AG09319 (cell line): ENCODE measurements at places on chromosomes 2 and 18.
A peak's percentile ranks its signal among the peaks of the same experiment; 100 is the strongest.

DNA sequence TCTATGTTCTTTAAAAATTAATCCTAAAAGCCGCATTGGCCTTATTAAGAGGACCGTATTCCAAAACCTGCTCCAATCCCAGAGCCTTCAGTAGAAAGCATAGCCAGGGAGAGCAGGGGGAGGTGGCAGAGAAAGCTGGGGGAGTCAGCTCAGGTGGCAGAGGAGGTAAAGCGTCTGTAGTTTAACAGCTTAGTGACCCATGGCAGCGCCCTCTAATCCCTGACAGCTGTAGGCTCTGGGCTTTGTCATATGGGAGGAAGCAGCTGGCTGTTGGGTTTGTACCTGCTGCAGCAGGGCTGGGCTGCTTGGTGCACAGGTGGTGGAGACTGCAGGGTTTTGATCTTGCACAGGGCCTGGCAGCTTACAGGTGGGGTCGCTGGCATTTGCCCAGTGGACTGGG lies 50.6 kb downstream of the THNSL2 start:
- no peak for DNase-seq

- no peak for DNase-seq
Observed at GRCh38 chr18:10546557-10547300, 20.9 kb downstream of the NAPG start.

DNA sequence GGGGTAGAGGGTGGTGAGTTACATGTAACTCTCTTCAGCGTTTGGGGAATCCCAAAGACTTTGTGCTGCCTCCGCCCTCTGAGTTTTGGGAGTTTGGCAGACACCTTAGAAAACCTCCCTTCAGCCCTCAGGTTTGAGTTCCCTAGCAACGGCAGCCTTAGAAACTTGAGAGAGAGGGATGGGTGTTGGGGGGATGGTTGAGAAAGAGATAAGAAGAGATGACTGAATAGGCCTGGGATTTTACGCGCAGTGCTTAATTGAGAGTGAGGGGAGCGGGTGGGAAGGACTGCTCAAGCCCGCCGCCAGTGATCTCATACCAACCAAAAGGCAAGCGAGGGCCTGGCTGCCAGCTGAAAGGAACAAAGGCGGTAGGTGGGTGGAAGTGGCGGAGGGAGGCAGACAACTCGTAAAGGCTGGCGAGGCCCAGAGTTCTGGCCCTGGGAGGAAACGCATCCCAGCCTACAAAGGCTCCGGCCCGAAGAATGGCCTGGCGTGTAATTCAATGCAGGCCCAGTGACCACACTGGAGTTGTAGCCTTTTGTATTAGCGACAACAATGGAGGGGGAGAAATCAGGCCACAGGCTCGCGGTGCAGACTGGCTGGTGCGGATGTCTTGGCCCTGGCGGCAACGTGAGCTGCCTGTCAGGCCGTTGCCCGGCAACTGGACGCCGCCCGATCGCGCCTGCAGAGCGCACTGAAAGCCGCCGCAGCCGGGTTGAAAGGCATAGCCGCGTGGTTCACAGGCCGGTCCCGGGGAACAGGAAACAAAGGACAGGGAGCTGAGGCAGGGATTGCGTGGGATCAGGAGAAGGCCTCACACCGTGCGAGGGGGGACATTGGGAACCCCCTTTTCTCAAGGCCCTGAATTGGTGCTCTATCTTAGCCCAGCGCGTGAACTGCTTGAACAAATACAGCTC lies 39.9 kb upstream of the DARS1 start:
- no peak for DNase-seq

DNA sequence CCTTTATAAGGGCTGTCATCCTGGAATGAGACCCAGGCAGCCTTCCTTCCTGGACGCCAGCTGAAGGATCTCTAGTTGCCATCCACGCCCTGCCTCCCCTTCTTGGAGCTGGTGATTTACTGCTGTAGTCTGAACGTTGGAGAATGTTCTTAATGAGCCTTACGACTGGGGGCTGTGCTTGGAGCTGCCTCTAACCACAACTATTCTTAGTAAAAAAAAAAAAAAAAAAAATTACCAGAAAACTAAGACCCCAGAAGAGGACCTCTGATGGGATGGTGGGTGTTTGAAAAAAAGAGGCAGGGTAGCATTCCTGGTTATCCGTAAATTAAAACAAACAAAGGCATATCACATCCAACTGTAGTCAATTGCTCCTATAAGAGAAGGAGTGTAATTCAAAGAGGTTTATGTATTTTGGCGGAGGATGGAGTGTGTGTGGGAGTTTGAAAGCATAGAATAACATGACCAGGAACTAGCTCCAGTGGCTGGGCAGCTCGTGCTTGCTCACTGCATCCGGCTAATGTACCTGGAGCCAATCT lies 105.4 kb downstream of the QPCT start:
- DNase-seq: no peak

DNA sequence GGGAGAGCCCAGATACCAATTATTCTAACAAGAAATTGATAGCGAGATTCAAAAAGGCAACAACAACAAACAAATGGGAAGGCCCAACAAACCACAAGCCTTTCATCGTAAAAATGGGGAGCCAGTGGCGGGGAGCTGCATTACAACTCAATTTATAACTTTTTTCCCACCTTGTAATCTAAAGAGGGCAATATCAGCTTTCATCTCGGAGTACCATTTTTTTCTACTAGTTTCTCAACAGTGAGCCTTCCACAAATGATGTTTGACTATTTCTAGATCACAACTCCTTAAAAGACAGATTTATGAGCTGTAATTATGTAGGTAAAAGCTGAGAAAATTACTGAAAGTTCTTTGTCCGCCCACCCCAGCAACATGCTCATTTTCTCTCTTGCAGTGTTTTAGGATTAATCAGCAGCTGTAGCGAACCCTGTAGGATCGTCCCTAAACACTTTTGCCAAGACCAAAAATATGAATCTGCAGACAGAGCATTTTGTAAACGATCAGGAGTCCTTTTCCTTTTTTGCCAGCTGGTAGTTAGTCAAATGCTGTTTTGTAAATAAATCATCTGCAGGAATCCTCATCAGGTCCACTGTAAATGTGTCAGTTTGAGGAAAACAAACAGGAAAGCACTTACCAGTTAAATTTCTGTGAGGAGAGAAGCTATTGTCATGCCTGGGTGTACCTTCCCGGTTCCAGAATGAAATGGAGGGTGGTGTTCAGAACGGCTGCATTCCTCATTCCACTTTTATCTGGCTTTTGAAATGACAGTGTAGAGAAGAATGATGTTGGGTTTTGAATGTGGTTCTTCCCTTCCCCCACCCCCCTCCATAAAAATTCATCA lies 53.2 kb downstream of the EEF1B2 start:
- DNase-seq: peak; percentile 70

DNA sequence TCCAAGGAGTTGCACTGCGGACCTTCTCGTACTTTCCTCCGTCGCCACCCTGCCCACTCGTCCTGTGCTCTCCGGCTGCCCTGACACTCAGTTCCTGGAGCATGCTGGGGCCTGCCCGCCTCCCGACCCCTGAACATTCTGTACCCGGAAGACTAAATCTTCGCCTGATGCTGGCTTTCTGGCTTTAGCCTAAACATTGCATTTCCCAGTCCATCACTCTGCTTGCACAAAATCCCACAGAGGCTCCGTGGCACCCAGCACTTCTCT lies 550 bp upstream of the SFXN5 start:
- no peak for DNase-seq

- DNase-seq: no peak
Observed at GRCh38 chr2:157940024-157940423, 63.9 kb upstream of the ACVR1 start.

- no peak for DNase-seq
Observed at GRCh38 chr18:57397440-57398132, 37.6 kb upstream of the ONECUT2 start.

DNA sequence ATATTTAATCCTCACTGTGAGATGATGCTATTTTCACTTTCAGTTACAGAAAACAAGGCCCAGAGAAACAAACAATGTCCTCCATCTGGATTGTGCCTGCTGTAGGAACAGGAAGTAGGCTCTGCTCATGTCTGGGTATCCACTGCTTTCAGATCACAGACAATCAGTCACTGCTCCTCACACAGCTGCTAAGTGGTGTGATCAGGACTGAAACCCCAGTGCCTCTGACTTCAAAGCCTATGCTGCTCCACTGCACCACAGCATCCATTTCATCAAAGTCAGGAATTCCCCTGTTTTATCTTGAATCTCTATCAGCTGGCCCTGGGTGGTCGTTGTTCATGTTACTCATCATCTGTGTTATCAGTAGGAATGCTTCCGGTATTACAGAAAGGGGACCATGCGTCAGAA lies 303.8 kb upstream of the TRIB2 start:
- no peak for DNase-seq

DNA sequence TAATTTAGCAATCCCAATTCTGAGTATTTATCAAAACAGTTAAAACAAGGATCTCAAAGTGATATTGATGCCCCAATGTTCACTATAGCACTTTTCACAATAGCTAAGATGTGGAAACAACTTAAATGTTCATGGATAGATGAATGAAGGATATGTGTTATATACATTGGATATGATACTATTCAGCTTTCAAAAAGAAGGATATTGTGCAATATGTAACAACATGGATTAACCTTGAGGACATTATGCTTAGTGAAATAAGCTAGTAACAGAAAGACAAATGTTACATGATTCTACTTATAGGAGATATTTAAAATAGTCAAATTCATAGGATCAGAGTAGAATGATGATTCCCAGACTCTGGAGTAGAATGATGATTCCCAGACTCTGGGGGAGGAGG lies 78.0 kb downstream of the INSIG2 start:
- DNase-seq: no peak

GRCh38 chr2:20937353-20937752 lies 106.5 kb downstream of the APOB start:
- no peak for DNase-seq

DNA sequence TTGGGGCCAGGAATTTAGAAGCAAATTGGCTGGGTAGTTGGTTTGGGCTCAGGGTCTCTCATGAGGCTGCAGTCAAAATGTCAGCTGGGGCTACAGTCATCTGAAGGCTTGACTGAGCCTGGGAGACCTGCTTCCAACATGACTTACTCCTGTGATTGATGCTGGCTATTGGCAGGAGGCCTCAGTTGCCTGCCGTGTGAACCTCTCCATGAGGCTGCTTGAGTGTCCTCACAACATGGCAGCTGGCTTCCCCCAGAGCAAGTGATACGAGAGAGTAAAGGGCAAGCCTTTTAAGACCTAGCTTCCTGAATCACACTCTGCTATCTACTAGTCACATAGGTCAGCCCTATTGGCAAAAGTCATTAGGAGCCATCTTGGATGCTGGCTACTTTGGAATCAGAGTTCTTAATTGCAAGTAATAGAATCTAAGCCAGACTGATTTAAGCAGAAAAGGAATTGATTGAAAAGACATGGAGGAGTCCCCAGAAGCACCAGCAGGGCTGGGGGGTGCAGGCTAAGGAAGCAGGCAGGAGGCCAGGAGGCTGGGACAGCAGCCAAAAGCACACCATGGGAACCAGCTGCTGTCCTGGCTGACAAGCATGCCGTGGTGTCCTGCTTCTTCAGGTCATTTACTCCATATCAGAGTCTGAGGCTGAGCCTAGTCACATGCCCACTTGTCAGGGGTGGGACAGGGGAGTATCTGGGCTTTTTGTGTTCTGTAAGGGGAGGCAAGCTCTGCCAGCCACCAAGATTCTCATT lies 7.8 kb upstream of the GIGYF2 start:
- peak; percentile 3 for DNase-seq

- no peak for DNase-seq
Observed at GRCh38 chr2:226661789-226662545, 137.7 kb downstream of the IRS1 start.

DNA sequence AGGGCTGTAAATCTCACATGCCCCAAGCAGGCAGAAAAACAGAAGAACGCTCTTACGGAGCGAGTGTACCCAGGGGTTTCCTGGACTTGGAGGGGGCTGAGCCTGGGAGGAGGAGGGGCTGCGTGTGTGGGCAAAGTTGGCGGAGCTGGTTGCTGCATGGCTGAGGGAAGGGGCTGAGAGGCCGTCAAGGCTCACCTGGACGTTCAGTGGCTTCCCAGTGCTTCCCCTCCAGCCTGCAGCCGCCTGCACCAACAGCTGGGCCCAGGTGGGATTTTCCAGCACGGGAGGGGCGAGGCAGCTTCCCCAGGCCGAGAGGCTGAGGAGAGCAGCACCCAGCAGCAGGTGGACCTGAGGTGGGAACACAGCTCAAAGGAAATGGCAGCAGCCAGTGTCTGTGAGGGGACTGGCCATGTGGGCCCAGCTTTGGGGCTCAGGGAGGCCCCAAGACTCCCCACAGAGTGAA lies 70.6 kb upstream of the CTDP1 start:
- DNase-seq: no peak

DNA sequence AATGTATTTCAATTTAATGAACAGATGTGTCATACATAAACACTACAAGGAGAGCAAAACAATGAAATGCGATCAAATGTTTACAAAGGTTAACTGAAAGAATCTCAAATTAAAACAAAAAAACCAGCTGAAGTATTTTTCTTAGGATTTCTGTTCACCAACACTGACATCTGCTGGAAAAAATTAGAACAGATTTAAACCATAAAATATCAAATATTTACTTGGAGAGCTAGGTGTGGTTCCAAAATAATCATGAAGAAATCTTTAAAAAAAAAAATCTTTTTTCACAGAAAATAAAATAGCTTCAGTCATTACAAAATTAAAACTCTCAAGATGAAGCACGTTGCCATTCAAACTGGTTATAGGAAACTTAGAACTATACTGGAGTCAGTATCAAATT lies 13.8 kb downstream of the MMADHC start:
- no peak for DNase-seq

GRCh38 chr2:233919938-233920337 lies 2.8 kb downstream of the TRPM8 start:
- no peak for DNase-seq

DNA sequence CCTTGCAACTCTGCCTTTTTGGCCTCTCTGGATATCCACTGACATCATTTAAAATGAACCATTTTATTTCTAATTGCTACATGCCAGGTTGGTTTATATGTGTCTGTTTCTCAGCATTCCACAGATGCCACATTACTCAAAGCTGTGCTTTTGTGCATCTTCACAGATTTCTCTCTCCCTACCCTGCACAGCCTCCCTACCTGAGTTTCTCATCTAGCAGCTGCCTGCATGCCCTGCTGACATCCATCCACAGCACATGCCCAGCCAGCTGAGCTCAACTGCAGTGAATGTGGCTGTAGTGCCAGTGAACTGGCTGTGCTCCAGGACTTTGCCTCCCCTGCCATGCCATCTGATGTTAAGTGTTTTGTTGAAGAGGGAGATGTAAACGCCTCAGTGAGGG lies 44.5 kb downstream of the PKP4 start:
- DNase-seq: no peak

- no peak for DNase-seq
Observed at GRCh38 chr2:203971251-203971650, 34.7 kb downstream of the ICOS start.

- no peak for DNase-seq
Observed at GRCh38 chr2:233244818-233245217, 6.7 kb upstream of the ATG16L1 start.

- no peak for DNase-seq
Observed at GRCh38 chr2:204796581-204796980, 251.3 kb downstream of the PARD3B start.

- no peak for DNase-seq
Observed at GRCh38 chr2:195151711-195152110, 505.3 kb upstream of the SLC39A10 start.

DNA sequence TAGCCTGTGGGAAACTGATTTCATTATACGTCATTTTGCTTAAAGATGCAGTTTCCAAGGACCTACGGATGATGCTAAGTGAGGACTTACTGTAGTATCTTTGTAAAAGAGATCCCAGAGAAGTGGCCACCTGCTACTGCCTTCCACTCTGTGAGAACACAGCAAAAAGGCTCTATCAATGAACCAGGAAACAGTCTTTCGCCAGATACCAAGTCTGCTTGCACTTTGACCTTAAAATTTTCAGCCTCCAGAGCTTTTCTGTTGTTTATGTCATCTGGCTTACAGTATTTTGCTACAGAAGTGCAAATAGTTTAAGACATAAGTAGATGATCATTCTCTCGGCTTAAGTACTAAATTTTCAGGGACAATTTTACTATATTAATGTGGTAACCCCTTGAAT lies 847.9 kb upstream of the CHAC2 start:
- DNase-seq: no peak
